Cerebellar nuclear complex (tissue), 1 donor: ENCODE measurements at places on chromosomes 12 and 14.

- no peak for DNase-seq
Measured at GRCh38 chr12:72828662-72829324, 556.6 kb downstream of the TRHDE start.

GRCh38 chr14:91413547-91414474 is 3.8 kb downstream of the CCDC88C start:
- DNase-seq = no peak

DNA sequence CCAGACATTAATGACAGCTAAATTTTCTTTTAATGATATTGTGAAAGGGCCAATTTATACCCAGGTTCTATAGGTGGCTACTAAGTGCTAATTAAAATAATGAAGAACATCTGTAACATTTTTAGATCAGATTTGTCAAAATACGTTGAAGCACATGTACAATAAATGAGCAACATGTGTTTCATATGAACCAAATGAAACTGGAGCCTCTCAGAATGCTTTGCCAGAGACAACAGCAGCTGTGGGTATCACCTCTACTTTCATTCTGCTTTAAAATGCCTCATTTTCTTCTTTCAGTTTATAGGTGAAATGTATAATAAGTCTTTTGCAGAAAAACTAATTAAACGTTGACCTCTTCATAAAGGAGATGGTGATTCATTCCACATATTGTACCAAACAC is 26.1 kb upstream of the MYF6 start:
- no peak for DNase-seq

DNA sequence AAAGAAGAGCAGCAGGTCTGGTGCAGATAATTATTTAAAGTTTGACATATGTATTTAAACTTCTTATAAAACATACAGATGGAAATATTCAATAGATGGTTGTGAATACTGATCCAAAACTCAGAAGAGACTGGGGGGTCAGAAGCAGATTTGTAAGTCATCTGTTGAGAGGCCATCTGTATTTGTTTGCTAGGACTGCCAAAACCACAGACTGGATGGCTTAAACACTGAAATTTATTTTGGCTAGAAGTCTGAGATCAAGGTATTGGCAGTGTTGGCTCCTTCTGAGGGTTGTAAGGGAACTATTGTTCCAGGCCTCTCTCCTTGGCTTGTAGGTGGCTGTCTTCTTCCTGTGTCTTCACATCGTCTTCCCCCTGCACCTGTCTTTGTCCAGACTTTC is 153.9 kb downstream of the LRRK2 start:
- peak; percentile 8 for DNase-seq

DNA sequence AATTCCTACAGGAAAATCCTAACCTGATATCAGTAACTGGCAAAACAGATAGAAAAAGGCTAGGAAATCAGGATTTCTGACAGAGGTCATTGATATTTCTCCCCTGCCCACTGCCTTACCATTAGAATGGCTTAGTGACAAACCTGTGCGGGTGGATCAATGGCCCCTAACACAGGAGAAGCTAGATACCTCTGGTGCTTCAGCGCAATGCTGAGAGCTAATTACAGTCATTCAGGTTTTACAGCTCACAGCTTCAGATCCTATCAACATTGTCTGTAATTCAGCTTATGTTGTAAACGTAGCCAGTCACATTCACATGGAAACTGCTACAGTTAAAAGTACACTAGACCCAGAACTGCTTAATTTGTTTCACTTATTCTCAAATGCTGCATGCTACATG is 17.4 kb upstream of the SLC10A1 start:
- DNase-seq = no peak

- no peak for DNase-seq
Measured at GRCh38 chr12:112305951-112306350, 76.3 kb downstream of the HECTD4 start.

GRCh38 chr14:73188501-73188911 is 48.8 kb upstream of the PAPLN start:
- no peak for DNase-seq

- no peak for DNase-seq
Measured at GRCh38 chr12:80217011-80217535, 117.7 kb downstream of the OTOGL start.

DNA sequence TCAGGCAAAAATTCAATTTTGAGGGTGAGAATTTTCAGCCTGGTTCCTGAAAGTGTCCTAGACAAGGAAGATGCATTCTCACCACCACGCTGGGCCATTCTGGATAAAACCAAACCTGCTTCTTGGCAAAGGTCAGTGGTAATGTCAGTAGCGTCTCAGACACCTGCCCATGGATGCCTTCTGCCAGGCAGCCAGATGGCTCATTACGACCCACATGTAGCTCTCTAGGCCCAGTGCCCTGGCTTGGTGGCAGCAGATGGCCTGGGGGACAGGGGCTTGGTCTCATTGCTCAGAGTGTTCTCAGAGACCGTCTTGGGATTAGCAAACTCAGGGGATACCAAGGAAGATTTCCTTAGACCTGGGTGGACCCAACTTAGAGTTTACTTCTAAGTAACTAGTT is 105.1 kb downstream of the ARF6 start:
- peak; percentile 82 for DNase-seq

DNA sequence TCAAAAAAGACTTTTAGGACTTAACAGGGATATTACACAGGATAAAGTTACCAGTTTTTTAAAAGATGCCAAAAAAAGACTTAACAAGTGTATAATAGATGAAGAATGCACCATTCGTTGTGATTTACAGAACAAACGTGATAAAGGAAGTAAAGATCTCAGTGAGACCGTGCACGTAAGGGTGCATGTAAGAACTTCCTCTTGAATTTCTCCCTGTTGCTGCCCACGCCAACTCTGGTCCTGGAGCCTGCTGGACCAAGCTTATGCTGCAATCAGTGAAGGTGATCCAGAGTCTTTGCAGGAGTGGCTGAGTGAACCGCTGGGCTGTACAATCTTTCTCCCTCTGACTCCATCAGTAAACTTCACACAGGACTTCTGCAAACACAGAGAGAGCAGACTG is 593.7 kb downstream of the TMEM121 start:
- DNase-seq = no peak

- DNase-seq = no peak
Measured at GRCh38 chr12:122610207-122610606, 83.2 kb downstream of the KNTC1 start.

GRCh38 chr14:60736494-60736893 is 1.9 kb downstream of the MNAT1 start:
- DNase-seq = no peak

- no peak for DNase-seq
Measured at GRCh38 chr14:65206448-65207096, 104.3 kb upstream of the MAX start.

DNA sequence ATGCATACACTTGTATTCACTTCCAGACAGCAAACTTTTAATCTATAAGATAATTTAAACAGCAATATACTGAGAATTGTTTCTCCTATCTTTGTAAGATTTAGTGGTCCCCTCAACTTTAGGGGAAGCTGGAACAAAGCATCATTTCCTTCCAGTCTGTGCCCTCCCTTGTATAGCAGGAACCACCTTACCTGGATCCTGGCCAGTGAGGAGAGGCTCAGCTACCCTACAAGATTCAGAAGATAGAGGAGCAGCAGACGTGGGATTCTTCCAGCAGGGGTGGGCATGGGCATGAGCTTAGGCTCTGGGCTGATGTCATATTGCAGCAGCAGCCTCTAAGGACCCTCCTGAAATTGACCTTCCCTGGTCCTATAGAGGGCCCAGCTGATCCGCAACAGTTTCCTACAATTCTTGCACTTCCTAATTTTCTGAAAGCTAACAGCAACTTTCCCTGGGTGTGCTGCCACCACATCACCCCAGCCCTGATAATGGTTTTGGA is 21.3 kb downstream of the MOK start:
- no peak for DNase-seq

- DNase-seq = no peak
Measured at GRCh38 chr12:87344699-87345098, 684.5 kb downstream of the C12orf50 start.

GRCh38 chr12:115230606-115231005 is 546.6 kb upstream of the TBX3 start:
- DNase-seq = no peak

- no peak for DNase-seq
Measured at GRCh38 chr14:42299692-42300091, 693.0 kb downstream of the LRFN5 start.

GRCh38 chr12:104519190-104520019 is 62.7 kb downstream of the CHST11 start:
- no peak for DNase-seq

DNA sequence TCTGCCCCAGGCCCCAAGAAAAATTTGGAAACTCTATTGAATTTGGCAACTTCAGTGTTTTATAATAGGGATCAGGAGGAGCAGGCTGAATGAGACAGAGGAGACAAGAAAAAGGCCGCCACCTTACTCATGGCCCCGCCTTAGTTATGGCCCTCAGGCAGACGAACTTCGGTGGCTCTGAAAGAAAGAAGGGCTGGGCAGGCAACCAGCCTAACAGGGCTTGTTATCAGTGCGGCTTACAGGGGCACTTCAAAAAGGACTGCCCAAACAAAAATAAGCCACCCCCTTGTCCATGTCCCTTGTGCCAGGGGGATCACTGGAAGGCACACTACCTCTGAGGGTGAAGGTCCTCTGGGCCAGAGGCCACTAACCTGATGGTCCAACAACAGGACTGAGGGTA is 146.3 kb upstream of the ATF7IP start:
- no peak for DNase-seq

DNA sequence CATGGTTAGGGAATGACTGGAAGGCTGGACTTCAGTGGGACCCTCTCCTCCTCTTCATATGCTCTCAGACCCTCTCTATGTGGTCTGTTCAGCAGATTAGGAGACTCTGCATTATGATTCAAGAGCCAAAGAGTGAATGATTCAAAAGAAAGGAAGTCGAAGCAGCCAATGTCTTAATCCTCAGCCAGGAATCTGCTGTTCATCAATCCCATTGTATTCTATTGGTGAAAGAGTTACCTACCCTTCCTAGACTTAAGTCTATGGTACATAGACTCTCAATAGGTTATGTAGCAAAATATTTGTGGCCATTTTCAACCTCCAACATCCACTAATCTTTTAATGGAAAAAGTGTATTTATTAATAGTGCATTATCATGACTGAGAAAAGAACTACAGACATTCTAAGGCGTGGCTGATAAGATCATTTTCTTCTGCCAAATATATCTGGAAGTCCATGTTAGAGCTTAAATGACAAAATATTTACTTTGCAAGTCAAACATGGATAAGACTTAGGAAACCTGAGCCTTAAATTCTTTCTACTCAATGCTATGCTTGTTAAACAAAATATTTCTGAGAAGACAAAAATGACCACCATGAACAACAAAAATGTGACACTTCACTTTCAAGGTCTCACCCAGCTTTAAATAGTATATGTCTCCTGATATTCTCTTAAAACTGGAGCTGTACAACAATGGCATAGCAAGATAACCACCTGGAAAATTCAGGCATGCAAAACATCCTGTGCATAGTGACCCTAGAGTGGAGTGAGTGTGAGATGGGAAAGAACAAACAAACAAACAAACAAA is 1100.6 kb downstream of the GALC start:
- no peak for DNase-seq

- DNase-seq = no peak
Measured at GRCh38 chr14:42490536-42490935, 883.9 kb downstream of the LRFN5 start.

DNA sequence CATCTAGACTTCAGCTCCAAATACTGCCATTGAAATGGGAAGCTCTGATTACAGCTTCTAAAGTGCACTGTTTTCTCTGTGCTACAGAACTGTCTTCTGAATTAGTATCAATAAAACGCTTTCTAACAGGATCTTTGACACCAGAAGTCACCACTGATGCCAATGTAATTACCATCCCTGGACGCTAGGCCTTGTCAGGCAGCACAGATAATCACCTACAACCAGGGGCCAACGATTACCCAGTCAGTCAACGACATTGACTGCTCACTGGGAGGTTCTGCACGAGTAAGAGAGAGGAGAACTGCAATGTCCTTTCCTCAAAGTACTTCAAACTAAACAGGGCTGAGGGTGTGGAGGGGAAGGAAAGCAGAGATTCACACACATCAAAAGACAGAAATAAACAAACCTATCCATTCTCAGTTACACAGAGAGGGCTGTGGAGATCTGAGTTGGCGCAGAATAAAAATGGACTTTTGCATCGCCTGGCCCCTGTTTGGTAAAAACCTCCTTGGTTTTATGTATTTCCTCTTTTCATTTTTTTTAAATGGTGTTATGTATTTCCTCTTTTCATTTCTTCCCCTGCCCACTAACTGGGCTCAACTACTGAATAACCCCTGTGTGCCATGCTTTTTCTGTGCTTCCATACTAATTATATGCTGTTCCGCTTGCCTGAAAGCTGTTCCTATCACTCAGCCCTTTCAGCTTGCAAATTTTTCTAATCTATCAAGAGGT is 492.2 kb downstream of the APAF1 start:
- DNase-seq = no peak

GRCh38 chr12:71942259-71942658 is 3.6 kb downstream of the TPH2 start:
- DNase-seq = no peak

GRCh38 chr14:104207142-104208014 is 69.0 kb downstream of the KIF26A start:
- no peak for DNase-seq

DNA sequence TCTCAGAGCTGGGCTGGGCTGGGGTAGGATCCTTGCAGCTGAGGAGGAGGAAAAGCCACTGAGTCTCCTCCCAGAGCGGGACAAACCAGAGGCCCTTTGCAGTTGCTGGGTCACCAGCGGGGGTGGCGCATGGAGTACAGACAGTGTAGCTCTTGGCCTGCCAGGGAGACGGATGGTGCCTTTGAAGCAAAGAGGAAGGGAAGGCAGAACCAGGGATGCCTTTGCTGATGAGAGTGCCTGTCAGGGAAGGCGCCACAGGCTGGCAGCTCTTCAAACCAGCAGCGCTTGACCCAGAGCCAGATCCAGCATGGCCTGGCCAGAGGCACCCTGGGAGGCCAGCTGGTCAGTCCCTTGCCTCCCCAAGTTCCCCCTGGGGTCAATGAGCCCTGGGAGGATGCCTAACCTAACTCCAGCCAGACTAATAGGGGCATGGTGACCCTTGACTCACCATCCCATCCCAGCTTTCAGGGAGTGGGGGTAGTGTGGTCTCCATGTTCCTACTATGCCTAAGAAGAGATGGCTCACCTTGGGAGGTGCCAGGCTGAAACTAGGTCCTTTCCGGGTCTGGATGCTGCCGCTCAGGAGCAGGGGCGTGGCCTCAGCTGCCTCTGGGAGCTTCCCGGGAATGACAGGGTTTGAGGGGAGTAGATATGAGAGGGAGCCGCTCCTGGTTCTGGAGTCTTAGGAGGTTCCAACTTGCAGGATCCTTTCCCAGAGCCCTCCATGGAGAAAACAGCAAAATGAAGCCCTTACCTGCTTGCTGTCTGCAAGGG is 19.8 kb downstream of the VASH1 start:
- no peak for DNase-seq

DNA sequence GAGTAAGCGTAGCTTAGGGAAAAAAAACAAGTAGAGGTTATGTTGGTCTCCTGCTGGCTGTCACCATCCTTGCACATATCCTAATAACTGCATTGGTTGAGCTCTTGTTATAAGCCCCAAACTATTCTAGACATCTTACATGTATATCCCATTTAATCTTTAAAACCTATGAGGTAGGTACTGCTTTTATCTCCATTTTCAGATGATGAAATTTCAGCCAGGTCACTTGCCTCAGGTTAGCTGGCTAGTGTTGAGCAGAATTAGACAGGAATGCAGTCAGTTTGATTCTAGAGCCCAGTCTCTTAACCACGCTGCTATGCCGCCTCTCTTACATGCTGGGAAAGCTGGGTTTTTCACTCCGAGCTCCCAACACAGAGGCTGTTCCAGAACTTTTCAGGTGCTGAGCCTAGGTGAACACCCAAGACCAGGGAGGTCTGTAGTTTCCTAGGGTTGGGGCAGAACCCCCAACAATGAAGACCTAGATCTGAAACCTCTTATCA is 269.9 kb upstream of the RGS6 start:
- DNase-seq = no peak

- no peak for DNase-seq
Measured at GRCh38 chr14:91418387-91419043, 895 bp upstream of the CCDC88C start.
